NCI-H460 (cell line): ENCODE measurements at places on chromosomes 5 and 9. TPM values are rescaled to one million over a fixed set of nuclear protein-coding genes. Genes with fewer than 3 reads are reported as not detected.

DNA sequence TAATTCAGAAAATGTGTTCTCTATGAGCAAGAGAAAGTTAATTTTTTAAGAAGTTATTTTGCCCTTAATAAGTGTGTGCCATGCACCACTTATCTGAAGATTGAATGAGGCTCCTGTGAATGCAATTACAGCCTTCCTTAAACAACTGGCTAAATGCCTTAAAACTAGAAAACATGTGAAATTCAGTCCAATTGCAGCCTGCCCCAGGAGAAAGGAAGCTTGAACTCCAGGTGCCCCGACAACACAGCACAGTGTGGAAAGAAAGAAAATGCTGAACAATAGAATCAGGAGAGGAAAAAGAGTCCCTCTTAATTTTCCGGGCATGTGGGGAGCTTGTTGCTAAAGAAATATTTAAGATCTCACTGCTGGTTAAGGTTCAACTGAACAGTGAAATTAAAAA lies 8.8 kb downstream of the LHFPL2 start:
- DNase-seq, result no peak

DNA sequence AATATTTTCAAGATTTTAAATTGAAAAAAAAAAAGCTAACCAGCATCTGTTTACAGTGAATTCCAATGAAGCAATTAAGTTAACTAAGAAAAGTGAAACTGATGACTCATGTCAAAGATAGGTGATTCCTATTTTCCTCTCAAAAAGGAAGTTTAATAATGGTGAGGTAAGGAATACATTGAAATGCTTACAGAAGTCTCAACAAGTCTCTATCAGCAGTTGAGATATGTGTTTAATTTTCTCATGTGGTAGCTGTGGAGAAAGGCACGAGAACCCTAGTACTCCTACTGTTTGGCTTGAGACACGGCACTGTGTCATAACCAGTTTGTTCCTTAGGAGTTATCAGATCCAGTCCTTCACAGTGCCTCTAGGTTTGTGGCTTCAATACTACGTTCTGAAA lies 114.5 kb downstream of the SLC25A46 start:
- DNase-seq, result no peak

- DNase-seq, result no peak
Measured at GRCh38 chr5:142698447-142699183, 12.7 kb upstream of the FGF1 start.

DNA sequence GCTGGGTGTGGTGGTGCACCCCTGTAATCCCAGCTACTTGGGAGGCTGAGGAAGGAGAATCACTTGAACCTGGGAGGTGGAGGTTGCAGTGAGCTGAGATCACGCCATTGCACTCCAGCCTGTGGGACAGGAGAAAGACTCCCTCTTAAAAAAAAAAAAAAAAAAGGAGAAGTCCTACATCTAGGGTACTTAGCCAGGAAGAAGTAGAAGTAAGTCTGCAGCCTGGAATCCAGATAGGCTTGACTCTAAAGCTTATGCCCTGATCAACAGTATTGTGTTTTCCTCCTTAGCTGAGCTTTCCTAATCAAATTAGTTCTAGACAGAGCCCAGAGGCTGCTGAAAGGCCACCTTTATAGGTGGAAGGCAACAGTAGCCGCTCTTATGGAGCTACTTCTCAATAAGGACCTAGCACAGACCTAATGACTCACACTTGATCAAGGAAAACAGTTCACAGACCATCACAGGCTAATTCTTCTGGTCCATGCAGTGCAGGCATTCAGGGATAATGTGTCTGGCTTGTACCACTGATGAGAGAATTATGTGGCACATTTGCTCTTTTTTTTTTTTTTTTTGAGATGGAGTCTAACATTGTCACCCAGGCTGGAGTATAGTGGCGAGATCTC lies 105.5 kb upstream of the KLF4 start:
- DNase-seq, result no peak

DNA sequence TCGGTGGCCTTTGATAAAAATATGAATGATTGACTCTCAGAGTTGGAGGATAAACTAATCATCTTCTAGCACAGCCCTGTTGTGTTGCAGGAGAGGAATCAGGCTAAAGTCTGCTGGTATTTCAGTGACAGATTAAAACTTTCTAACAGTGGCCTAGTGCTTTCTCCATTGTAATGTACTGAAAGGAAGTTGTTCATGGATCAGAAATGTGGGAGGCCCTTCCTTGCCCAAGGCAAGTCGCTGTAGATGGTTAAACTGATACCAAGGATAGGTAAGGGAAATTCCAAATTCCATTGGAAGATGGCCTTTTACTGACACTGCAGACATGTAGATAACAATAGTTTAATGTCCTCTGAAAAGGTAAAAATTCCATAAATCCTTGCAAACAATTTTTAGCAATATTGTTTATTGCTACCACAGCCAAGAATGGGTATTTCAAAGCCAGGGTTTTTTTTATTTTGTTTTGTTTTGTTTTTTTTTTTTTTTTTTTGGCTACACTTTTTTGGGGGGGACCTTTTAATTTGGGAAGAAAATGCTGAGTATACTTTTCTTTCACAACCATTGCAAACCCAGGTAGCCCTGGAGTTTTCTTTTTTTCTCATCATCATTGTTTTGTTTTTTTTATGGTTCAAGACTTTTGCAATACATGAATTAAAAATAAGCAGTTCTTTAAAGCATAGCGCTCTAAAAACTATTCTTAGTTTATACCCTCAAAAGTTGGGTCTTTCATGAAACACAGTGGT lies 35.5 kb downstream of the WDR36 start:
- DNase-seq, result no peak

- DNase-seq, result no peak
Measured at GRCh38 chr9:93193388-93194220, 9.7 kb downstream of the WNK2 start.

DNA sequence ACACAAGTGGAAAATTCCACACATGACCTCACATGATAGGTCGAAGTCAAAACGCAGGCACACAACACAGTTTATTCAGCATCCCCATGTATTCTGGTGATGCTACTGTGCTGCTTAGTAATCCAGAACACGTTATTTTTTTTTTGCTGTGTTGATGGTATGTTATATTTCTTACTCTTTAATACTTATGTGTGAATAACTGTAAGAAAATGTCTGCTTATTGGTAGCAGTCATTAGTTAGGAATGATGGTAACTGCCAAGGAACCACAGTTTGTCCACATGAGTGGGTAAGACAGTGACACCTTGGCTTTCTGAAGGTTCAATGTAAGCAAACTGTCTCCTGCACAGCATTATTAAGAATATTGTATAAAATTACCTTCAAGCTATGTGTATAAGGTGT lies 107.7 kb upstream of the DAPK1 start:
- DNase-seq, result no peak

DNA sequence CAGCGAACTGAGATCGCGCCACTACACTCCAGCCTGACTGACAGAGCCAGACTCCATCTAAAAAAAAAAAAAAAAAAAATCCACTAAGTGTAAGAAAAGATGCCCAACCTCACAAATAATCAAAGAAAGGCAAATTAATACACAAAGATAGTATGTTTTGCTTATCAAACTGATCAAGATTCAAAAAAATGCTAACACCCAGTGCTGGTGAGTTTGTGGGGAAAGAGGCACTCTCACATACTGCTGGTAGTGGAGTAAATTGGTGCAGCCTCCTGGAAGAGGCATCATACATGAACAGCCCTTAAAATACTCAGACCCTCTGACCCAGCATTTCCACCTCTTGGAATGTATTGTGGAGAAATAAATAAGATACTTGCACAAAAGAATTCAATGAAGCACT lies 70.2 kb upstream of the LMX1B start:
- DNase-seq, result no peak

- DNase-seq, result no peak
Measured at GRCh38 chr5:160152287-160152686, 33.0 kb upstream of the PWWP2A start.

GRCh38 chr9:20356403-20357036 lies 265.8 kb downstream of the MLLT3 start:
- peak; percentile 58 for DNase-seq

GRCh38 chr5:147446523-147446922 lies 63.3 kb downstream of the DPYSL3 start:
- no peak for DNase-seq

- no peak for DNase-seq
Measured at GRCh38 chr5:57190593-57190992, 16.7 kb downstream of the GPBP1 start.

The PAEP gene
- total RNA-seq, result 2.9 and 3.7 TPM in 2 replicates

The EXOSC3 gene
- 55.5 and 55.6 TPM in 2 replicates for total RNA-seq

The NUTM2G gene
- not detected in 2 replicates for total RNA-seq

The OBP2A gene
- total RNA-seq, result not detected in 2 replicates
